Glutamatergic neuron (in vitro differentiated cells): ENCODE measurements at places on chromosomes 16 and 17.
A peak's percentile ranks its signal among the peaks of the same experiment; 100 is the strongest.

DNA sequence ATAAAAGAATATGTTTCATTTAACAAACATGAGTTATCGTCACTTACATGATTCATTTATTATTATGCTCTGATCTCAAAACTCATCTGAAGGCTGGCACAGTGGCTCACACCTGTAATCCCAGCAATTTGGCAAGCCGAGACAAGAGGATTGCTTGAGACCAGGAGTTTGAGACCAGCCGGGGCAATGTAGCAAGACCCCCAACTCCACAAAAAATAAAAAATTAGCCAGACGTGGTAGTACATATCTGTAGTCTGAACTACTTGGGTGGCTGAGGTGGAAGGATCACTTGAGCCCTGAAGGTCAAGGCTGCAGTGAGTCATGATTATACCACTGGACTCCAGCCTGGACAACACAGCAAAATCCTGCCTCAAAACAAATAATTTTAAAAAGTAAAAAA, 16.0 kb downstream of the APPBP2 start:
- no peak overlapping the region for H3K27ac ChIP-seq
- no peak overlapping the region for H3K4me3 ChIP-seq
- H3K4me1 ChIP-seq: no peaks in the 10 kb centered on the region
- DNase-seq: no peak
- H3K36me3 ChIP-seq: peaks cover 4% of the 10 kb centered on the region
- no peaks in the 10 kb centered on the region for H3K27me3 ChIP-seq

GRCh38 chr17:19306160-19307111, 56.1 kb downstream of the B9D1 start:
- DNase-seq: no peak
- H3K4me3 ChIP-seq: no peak overlapping the region
- H3K27ac ChIP-seq: no peak overlapping the region
- peaks cover 2% of the 10 kb centered on the region for H3K27me3 ChIP-seq
- H3K36me3 ChIP-seq: no peaks in the 10 kb centered on the region
- no peaks in the 10 kb centered on the region for H3K4me1 ChIP-seq

- peaks cover 29% of the 10 kb centered on the region for H3K4me1 ChIP-seq
- H3K4me3 ChIP-seq: no peak overlapping the region
- H3K27ac ChIP-seq: no peak overlapping the region
- peaks cover 5% of the 10 kb centered on the region for H3K36me3 ChIP-seq
- peaks cover 9% of the 10 kb centered on the region for H3K27me3 ChIP-seq
Observed at GRCh38 chr16:66355526-66355925, 11.0 kb upstream of the CDH5 start.

DNA sequence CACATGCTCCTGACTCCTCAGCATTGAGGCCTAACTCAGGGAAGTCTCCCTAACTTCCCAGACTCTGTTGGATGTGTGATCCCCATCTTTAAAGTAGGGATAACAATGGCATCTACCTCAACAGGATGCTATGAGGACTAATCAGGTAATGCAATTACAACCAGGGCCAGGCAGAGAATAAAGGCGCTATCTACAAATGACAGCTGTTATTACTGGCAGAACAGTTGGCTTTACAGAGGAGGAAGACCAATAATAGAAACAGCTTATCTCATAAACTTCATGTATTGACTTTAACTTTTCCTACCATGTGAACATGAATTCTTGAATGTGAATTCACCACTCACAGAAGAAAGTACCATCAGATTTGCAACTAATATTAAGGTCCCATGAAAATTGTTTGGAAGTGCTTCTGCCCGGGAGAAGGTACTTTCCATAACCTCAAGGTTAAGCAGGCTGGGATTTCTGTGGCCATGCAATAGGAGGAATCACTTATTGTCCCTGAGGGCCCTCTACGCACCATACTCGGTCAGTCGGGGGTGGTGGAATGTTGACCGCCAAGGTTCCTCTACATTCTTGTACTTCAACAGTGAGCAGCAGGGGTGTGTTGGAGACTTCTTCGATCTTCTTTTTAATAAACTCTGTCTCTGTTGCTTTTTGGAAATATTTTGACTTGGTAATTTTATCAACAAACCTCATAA, 22.6 kb upstream of the ERN1 start:
- H3K27me3 ChIP-seq: peaks cover 2% of the 10 kb centered on the region
- peak overlapping the region; percentile 28 for H3K27ac ChIP-seq
- H3K36me3 ChIP-seq: no peaks in the 10 kb centered on the region
- H3K4me1 ChIP-seq: peaks cover 39% of the 10 kb centered on the region

GRCh38 chr16:55292491-55292890, 31.5 kb upstream of the IRX6 start:
- peaks cover 3% of the 10 kb centered on the region for H3K27me3 ChIP-seq
- no peak overlapping the region for H3K4me3 ChIP-seq
- H3K4me1 ChIP-seq: peaks cover 6% of the 10 kb centered on the region
- no peak for DNase-seq
- H3K36me3 ChIP-seq: peaks cover 3% of the 10 kb centered on the region

DNA sequence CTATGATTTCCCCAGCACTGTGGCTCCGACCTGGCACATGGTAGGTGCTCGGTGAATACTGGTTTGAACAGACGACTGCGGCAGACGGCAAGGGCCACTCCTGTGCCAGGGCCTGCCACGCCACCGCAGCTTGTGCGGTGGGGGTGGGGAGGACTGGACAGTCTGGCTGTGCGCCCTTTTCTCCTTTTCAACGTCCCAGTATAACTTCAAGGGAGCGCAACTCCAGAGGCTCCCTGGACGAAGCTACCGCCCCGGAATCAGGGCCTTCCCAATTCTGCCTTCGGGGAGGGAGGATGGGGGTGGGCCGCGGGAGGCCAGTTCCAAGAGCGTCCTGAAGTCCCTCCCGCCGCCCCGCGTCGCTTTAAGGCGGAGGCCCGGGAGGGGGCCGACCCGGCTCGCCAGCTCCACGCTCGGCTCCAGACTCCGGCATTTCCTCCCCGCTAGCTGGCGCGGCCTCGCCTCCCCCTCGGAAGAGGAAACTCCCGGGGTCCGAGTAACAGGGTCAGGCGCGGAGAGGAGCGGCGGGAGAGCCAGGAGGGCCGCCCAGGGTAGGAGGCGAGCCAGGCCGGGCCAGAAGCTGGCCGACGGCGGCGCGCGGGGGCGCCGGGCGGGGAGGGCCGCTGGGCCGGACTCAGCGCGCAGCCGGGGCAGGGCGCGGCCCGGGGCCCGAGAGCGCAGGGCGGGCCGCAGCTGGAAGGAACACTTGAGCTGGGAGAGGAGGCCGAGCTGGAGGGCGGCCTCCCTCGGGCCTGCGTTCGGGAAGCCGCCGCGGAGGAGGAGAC, at the start of gene ITPRIPL2:
ITPRIPL2 (plus strand) TSS at position 388 of the 782 bp plus-strand sequence. CDS start 498 bp downstream, outside the sequence.
- peak; percentile 59 for DNase-seq
- peaks cover 4% of the 10 kb centered on the region for H3K27me3 ChIP-seq
- peak within 1 kb of the TSS; percentile 74 for H3K4me3 ChIP-seq

DNA sequence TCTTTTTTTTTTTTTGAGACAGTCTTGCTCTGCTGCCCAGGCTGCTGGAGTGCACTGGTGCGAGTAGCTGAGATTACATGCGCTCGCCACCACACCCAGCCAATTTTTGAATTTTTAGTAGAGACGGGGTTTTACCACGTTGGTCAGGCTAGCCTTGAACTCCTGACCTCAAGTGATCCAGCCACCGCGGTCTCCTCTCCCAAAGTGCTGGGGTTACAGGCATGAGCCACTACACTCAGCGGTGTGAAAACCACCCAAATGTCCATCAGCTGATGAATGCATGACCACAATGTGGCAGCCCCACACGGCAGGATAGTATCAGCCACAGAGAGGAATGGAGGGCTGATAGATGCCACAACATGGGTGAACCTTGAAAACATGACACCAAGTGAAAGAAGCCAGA, 2.1 kb downstream of the P2RX5 start:
- H3K4me1 ChIP-seq: peaks cover 10% of the 10 kb centered on the region
- peaks cover 4% of the 10 kb centered on the region for H3K36me3 ChIP-seq
- H3K4me3 ChIP-seq: no peak overlapping the region
- H3K27me3 ChIP-seq: peaks cover 10% of the 10 kb centered on the region
- no peak for DNase-seq
- no peak overlapping the region for H3K27ac ChIP-seq

GRCh38 chr16:70664325-70665112, 18.2 kb downstream of the IL34 start:
- H3K27me3 ChIP-seq: peaks cover 2% of the 10 kb centered on the region
- no peak overlapping the region for H3K4me3 ChIP-seq
- H3K36me3 ChIP-seq: peaks cover 20% of the 10 kb centered on the region
- H3K4me1 ChIP-seq: peaks cover 6% of the 10 kb centered on the region

DNA sequence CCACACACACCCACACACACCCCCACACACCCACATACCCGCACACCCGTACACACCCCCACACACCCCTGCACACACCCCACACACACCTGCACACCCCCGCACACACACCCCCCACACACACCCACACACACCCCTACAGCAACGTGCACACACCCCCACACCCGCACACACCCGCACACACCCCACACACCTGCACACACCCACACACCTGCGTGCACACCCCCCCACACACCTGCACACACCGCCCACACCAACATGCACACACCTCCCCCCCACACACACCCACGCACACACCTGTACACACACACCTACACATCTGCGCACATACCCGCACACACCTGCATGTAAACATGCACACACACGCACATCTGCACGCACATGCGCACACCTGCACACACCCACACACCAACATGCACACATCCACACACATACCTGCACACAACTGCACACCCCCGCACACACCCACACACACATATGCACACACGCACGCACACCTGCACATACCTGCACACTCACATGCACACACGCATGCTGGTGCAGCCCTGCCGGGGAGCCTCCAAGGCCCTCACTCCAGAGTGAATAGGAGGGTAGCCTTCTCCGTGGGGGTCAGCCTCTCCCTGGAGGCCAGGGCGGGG, 7.5 kb downstream of the ASPSCR1 start:
- no peaks in the 10 kb centered on the region for H3K36me3 ChIP-seq
- no peak for DNase-seq

- peaks cover 33% of the 10 kb centered on the region for H3K27me3 ChIP-seq
- peak overlapping the region; percentile 85 for H3K27ac ChIP-seq
- DNase-seq: no peak
- peaks cover 29% of the 10 kb centered on the region for H3K4me1 ChIP-seq
- H3K4me3 ChIP-seq: peak overlapping the region; percentile 47
Observed at GRCh38 chr17:17815436-17816200, 21.2 kb downstream of the SREBF1 start.

DNA sequence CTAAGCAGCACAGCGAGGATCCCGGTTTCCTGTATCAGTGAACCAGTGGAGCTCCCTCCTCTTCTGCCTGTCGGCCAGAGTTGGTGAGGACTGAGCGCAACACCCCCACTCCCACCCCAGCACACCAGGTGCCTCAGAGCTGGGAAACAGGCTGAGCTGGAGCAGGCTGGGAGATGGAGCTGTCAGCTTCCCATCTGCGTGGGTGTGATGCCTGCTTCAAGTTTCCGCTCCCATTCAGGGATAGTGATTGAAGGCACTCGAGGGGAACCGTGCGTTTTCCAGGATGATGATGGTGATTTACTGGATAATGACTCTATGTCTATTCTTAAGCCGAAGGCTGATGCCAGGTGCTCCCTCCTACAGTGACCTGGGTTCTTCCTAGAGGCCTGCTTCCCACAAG, 144.5 kb downstream of the TMEM132E start:
- H3K4me1 ChIP-seq: peaks cover 26% of the 10 kb centered on the region
- DNase-seq: no peak
- H3K4me3 ChIP-seq: no peak overlapping the region

DNA sequence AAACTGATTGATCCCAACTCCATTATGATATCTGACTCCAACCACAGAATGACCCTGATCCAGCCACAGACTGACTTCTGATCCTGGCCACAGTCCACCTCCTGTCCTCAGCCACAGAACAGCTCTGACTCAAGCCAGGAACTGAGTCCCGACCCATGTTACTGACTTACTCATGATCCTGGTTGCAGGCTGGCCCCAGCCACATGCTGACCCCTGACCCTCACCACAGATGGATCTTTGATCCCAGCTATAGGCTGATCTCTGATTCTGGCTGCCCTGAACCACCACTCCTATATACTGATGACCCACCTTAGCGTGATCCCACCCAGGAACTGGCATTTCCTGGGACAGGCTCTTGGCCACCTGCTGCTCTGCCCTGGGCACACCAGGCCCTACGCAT, 32.2 kb upstream of the IL21R start:
- H3K4me3 ChIP-seq: no peak overlapping the region
- H3K27me3 ChIP-seq: peaks cover 2% of the 10 kb centered on the region
- H3K27ac ChIP-seq: no peak overlapping the region
- no peaks in the 10 kb centered on the region for H3K4me1 ChIP-seq
- H3K36me3 ChIP-seq: no peaks in the 10 kb centered on the region

- H3K27me3 ChIP-seq: peaks cover 8% of the 10 kb centered on the region
- H3K36me3 ChIP-seq: peaks cover 10% of the 10 kb centered on the region
- no peak for DNase-seq
Observed at GRCh38 chr16:69324013-69324531, 6.3 kb downstream of the PDF start.

GRCh38 chr17:31314782-31315100, 887 bp upstream of the EVI2B start:
- H3K4me1 ChIP-seq: peaks cover 6% of the 10 kb centered on the region
- no peak for DNase-seq
- H3K27ac ChIP-seq: no peak overlapping the region
- H3K36me3 ChIP-seq: no peaks in the 10 kb centered on the region
- H3K4me3 ChIP-seq: no peak overlapping the region

- DNase-seq: no peak
- peaks cover 3% of the 10 kb centered on the region for H3K27me3 ChIP-seq
- H3K4me3 ChIP-seq: no peak overlapping the region
- no peaks in the 10 kb centered on the region for H3K36me3 ChIP-seq
Observed at GRCh38 chr16:65666132-65666941, 544.5 kb upstream of the CDH11 start.

- no peak overlapping the region for H3K27ac ChIP-seq
- H3K27me3 ChIP-seq: peaks cover 18% of the 10 kb centered on the region
- no peak for DNase-seq
- peaks cover 7% of the 10 kb centered on the region for H3K36me3 ChIP-seq
Observed at GRCh38 chr17:31535581-31535981, 144.1 kb downstream of the RAB11FIP4 start.

DNA sequence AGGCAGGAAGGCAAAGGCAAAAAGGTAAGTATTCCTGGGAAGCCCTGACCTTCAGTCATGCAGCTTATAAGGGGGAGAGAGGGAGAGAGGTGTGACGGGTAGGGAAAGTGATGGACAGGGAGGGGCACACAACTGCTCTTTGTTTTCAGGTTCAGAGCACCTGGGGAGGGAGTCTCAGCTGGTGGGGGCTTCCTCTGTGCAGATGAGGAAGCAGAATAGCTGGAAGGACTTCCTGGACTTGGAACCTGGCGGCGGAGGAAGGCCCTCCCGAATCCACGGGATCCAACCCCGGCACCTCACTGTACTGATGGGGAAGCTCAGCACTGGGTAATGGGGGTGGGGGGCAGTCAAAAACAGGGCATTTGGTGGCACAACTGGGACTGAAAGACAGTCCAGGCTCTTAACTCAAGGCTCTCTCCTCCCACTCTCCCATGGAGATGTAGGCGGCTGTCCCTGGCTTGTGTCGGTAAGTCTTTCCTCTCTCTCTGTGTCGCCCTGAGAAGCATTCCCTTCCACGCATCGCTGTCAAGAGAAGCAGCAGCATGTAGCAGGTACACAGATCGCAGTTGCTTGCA, 11.9 kb upstream of the PITPNM3 start:
- peaks cover 3% of the 10 kb centered on the region for H3K27me3 ChIP-seq
- H3K27ac ChIP-seq: peak overlapping the region; percentile 13
- no peak for DNase-seq
- peak overlapping the region; percentile 17 for H3K4me3 ChIP-seq
- no peaks in the 10 kb centered on the region for H3K36me3 ChIP-seq
